ENCODE measurements at places on chromosomes 13 and 19. TPM values are rescaled to one million over a fixed set of nuclear protein-coding genes. Genes with fewer than 3 reads are reported as not detected.

Gene CNN1
- not detected for total RNA-seq

Gene CRX
- not detected for total RNA-seq

Gene CEACAM20
- total RNA-seq = 0.33 TPM

Gene UBE2L5
- not detected for total RNA-seq

Gene STAP2
- total RNA-seq = 37.6 TPM

Gene FGF22
- not detected for total RNA-seq

Gene IFNL1
- not detected for total RNA-seq

Gene PDE4C
- 0.33 TPM for total RNA-seq

Gene KLF12
- total RNA-seq = 15.4 TPM

Gene SIGLEC8
- total RNA-seq = not detected

Gene ZFP28
- 8.7 TPM for total RNA-seq

Gene ZNF625
- total RNA-seq = 13.5 TPM

Gene KIR2DL3
- not detected for total RNA-seq

Gene LYPD3
- under 0.01 TPM for total RNA-seq

Gene ZNF546
- total RNA-seq = 4.9 TPM
